ENCODE measurements at places on chromosomes 5 and 9.

DNA sequence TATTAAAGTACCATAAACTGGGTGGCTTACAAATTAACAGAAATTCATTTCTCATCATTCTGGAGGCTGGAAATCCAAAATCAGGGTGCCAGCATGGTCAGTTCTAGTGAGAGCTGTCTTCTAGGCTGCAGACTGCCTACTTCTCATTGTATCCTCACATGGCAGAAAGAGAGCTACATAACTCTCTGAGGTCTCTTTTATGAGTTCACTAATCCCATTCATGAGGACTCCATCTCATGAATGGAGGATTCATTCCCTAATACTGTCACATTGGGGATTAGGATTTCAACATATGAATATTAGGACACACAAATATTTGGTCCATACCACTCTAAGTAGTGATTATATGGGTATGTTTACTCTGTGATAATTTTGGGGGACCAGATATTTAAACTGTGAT is 84.0 kb downstream of the ERP44 start:
- no peak for DNase-seq

GRCh38 chr5:59674763-59675162 is 218.8 kb downstream of the PDE4D start:
- no peak for DNase-seq

DNA sequence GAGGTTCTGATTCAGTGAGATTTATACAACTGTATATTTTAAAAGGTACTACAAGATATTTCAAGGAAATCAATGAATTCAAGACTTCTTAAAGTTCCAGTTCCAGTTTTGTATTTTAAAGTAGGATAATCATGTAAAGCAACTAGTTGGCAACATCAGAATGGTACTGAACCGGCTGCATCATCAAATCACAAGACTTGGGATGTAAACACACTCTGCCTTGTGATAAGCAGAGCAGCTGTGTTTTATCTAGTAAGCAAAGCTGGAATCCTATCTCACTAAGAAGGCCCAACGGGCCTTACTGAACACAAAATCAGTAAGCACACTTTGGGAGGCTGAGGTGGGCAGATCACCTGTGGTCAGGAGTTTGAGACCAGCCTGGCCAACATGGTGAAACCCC is 327.2 kb upstream of the NREP start:
- DNase-seq, result no peak

GRCh38 chr9:120386390-120387131 is 193.4 kb downstream of the CDK5RAP2 start:
- peak; percentile 28 for DNase-seq

GRCh38 chr5:160547872-160548271 is 126.2 kb downstream of the PTTG1 start:
- DNase-seq, result no peak

DNA sequence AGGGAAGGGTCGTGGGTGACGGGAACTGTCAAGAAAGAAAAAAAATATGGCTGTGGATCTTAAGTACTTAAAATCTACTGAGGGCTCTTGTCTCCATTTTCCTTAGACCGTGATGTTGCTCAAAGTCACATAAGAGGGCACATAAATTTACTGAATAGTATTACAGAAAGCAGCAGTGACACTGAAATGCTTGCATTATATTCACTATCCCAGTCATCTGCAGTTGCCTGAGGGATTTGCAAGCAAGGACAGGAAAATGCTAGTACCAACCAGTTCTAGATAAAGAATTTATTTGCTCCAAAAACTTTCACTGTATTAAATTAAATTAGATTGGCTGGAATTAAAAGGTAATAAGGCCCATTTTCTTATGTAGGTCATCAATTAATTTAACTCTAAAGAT is 106.5 kb upstream of the CCDC152 start:
- no peak for DNase-seq

- DNase-seq, result peak; percentile 7
Measured at GRCh38 chr9:6305954-6306563, 22.1 kb upstream of the TPD52L3 start.

DNA sequence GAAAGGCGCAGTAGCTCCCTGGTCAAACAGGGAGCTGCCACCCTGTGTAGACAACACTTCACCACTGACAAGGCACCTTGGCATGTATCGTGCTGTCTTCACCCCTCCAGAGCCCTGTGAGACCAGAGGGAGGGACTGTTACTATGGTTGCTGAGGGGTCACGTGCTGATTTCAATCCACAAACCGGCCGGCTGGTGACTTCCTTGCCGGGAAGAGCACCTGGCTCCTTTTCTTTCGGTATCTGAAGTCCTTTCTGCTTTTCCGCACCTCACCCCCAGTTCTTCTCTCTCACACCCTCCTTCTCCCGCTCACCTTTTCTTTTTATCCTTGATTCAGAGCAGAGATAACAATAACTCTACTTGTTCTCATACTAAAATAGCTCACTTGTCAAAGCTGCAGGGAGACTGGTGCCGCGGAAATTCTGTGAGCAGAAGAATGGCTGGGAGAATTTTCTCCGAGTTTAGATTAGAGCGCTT is 327.2 kb downstream of the ZSWIM6 start:
- DNase-seq, result no peak

DNA sequence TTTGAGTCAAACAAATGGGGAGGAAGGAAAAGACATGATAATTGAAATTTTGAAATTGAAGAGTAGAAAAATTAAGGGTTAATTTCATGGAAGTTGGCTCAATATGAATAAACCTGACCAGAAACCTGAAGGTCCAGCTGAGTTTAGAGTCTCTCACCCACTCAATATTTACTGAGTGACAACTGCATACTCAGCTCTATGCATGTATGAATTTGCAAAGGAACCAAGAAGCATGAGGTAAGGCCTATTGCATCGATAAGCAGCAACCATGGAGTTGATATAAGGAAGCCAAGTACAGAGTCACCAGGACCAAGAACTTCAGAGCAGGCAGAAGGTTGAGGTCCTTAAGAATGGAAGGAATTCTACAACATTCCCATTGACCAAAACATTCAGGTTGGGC is 163.4 kb downstream of the SEMA5A start:
- no peak for DNase-seq

GRCh38 chr5:154501566-154501965 is 23.5 kb upstream of the HAND1 start:
- DNase-seq, result no peak

DNA sequence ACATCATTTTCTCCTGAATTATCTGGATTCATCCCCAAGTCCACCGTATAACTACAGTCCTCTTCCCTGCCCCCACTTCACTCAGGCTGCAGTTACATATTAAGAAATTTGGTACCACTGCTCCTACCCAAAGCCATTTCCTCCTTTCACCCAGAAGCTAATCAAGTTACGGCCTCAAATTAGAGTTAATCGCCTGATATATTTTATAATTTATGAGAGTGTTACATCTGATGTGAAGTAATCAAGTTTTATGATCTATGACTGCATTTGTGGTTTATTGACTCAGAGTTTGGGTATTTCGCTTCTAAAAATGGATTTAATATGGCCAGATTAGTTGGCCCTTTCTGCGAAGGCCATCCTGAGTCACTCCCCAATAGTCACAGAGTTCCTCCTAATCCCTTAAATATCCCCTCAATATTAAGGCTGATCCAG is 223.6 kb upstream of the KIF2A start:
- no peak for DNase-seq

- DNase-seq, result no peak
Measured at GRCh38 chr9:122128007-122128968, 31.3 kb downstream of the NDUFA8 start.

DNA sequence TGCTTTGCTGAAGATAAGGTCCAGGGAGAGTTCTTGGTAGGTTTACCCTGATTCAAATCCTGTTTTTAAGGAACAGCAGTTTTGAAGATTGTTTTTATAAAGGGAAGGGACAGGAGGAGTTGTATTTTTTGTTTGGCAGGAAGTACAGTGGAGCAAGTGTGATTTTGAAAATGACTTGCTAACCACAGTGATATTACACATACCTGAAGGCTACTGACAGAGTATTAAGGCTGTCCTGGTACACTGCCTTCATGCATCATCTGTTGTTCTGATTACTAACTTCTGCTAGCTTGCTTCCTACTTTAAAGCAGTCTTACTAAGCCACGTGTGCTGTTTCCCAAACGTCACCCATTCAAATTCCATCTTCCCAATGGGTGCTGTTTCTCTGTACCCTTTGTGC is 559.5 kb upstream of the SGCD start:
- no peak for DNase-seq

DNA sequence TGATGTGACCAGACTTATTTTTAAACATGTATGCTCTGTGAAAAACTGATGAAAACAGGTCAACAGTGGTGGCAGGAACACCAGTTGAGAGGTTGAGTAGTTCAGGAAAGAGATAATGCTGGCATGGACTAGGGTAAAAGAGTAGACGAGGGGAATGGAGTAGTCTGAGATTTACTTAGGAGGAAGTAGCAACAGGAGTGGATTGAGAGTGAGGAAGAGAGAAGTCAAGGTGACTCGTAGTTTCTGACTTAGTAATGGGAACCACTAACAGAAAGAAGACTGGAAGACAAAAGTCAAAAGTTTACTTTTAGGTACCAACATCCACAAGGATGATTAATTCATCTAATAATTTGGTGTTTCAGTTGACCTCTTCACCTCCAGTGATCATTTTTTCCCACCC is 3.6 kb downstream of the SRA1 start:
- DNase-seq, result no peak
